ENCODE measurements at places on chromosomes 5 and 9.

DNA sequence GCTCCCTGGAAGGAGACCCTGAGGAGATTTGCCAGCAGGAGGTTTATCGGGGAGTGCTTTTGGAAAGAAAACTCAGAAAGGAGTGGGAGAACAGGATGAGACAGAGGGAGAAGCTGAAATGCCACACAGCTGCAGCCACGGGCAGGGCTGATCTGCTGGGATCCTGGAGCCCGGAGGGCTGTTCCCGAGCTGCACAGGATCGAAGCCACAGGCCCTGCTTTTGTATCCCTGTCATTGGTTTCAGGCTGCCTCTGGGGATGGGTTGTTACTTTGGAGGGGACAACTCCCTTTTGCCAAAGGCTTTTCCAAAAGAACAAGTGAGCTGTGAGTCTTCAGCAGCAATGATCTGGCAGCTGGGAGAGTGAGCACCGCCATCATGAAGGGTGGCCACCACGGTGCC, 152.5 kb upstream of the PTCH1 start:
- H3K36me3 ChIP-seq: no peaks in the 10 kb centered on the region
- DNase-seq: no peak
- no peak overlapping the region for H3K27ac ChIP-seq
- peaks cover 9% of the 10 kb centered on the region for H3K27me3 ChIP-seq
- no peak overlapping the region for H3K4me3 ChIP-seq
- H3K4me1 ChIP-seq: no peaks in the 10 kb centered on the region

DNA sequence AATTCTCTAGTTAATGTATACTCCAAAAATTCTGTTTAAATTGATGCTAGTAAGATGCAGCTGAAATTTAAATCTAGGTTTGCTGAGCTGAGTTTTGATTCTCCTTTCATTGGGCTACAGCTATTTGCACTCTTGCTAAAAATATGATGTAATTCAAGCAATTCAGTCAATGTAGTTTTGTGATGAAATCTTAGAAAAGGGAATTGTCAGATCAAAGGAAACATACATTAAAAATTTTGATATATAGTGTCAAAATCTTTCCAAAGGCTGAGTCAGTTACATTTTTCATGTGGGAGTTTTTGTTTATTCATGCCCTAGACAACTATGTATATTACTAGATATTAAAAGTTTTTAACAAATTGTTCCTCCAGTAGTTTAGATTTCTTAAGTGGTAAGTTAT, 334.9 kb upstream of the DAB2 start:
- DNase-seq: no peak
- peaks cover 1% of the 10 kb centered on the region for H3K27me3 ChIP-seq
- H3K4me3 ChIP-seq: no peak overlapping the region
- no peak overlapping the region for H3K27ac ChIP-seq
- no peaks in the 10 kb centered on the region for H3K4me1 ChIP-seq

DNA sequence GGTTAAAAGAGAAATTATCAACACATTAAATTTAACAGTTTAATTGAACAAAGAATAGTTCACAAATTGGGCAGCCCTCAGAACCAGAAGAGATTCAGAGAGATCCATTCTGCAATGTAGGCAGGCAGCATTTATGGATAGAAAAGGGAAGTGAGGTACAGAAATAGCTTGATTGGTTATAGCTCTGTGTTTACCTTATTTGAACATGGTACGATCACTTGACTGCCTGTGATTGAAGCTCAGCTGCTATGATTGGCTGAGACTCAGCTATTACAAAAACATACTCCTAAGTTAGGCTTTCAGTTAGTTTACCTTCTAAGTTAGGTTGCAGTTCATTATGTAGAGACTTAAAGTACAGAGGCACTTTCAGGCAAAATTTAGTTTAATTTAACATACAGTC, 7.3 kb downstream of the CNTRL start:
- no peak overlapping the region for H3K4me3 ChIP-seq
- H3K27me3 ChIP-seq: no peaks in the 10 kb centered on the region
- H3K4me1 ChIP-seq: peaks cover 16% of the 10 kb centered on the region
- H3K27ac ChIP-seq: no peak overlapping the region
- H3K36me3 ChIP-seq: peaks cover 31% of the 10 kb centered on the region
- no peak for DNase-seq

DNA sequence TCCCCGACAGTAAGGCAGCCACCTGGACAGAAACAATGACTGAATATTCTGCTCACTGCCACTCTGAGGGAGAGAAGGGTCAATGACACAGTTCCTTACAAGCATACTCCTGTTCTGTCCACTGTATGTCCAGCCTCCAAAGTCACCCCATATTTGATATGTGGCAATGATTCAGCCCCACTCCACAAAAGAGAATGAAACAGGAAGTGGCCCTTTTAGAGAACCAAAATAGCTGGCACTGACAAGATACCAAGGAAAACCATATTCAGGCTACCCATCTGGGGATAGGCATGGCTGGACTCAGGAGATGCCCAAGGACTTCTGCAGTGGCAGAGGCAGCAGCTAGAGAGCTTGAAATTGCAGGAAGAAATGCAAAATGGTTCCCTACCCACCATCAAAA, 12.8 kb upstream of the GFRA3 start:
- H3K4me1 ChIP-seq: peaks cover 4% of the 10 kb centered on the region
- DNase-seq: no peak
- no peaks in the 10 kb centered on the region for H3K36me3 ChIP-seq
- no peak overlapping the region for H3K4me3 ChIP-seq
- no peaks in the 10 kb centered on the region for H3K27me3 ChIP-seq

DNA sequence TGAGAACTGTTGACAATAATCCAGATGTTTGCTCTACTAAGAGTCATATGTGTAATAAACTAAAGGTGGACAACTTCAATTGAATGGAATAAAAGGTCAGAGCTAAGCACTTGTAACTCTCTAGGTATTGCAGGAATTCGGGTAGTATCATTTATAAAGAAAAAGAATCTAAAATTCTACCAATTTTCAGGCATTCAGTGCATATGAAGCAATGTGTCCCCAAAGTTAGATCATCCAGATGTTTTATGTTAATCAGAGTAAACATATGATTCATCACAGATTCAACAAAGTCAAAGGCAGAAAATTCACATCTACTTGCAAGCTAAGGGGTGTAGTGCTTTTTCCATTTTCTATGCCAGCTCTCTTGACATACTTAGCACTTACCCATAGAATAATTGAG, 477.1 kb downstream of the PDE4D start:
- peaks cover 4% of the 10 kb centered on the region for H3K27me3 ChIP-seq
- no peak for DNase-seq
- H3K36me3 ChIP-seq: no peaks in the 10 kb centered on the region

GRCh38 chr5:149745-150485, 41.4 kb upstream of the LRRC14B start:
- no peak overlapping the region for H3K4me3 ChIP-seq
- no peaks in the 10 kb centered on the region for H3K4me1 ChIP-seq
- H3K36me3 ChIP-seq: peaks cover 11% of the 10 kb centered on the region
- DNase-seq: no peak
- H3K27me3 ChIP-seq: peaks cover 7% of the 10 kb centered on the region

DNA sequence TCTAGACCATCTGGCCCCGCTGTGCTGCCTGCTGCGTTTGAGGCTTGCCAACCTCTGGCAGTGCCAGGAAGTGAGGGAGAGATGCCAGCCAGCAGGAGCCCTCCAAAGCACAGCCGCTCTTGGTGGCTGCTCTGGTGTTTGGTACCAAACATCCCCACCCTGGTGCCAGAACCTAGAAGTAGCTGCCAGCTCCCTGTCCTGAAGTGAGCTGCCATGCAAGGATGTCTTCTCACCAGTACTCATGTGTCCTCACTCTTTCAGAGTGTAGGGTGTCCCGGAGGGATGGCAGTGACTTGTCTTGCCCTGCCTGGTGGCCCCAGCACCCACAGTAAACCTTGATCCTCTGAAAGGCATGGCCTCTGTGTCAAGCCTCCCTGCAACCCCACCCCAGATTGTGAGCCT, 43.4 kb downstream of the AMBP start:
- H3K4me1 ChIP-seq: no peaks in the 10 kb centered on the region
- no peak overlapping the region for H3K4me3 ChIP-seq
- H3K27ac ChIP-seq: no peak overlapping the region
- peaks cover 7% of the 10 kb centered on the region for H3K36me3 ChIP-seq

DNA sequence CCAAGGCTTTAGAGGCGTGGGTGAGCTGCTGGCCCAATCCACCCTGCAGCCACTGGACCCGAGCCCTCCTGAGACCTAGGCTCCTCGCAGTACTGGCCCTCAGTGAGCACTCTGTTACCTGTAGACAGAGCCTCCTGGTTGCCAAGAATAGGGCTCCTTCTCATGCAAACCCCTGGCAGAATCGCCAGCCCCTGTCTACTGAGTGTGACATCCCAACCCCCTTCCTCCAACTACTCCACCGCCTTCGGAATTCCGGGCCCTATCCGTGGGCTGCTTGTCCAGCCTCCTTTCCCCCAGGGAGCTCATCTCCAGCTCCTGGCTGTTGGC, 23.8 kb upstream of the COL5A1 start:
- DNase-seq: no peak
- H3K4me1 ChIP-seq: peaks cover 4% of the 10 kb centered on the region
- H3K4me3 ChIP-seq: no peak overlapping the region
- no peak overlapping the region for H3K27ac ChIP-seq
- peaks cover 6% of the 10 kb centered on the region for H3K27me3 ChIP-seq
- no peaks in the 10 kb centered on the region for H3K36me3 ChIP-seq

- no peak overlapping the region for H3K4me3 ChIP-seq
- H3K4me1 ChIP-seq: no peaks in the 10 kb centered on the region
- DNase-seq: no peak
Measured at GRCh38 chr9:36698984-36699383, 126.3 kb downstream of the MELK start.

DNA sequence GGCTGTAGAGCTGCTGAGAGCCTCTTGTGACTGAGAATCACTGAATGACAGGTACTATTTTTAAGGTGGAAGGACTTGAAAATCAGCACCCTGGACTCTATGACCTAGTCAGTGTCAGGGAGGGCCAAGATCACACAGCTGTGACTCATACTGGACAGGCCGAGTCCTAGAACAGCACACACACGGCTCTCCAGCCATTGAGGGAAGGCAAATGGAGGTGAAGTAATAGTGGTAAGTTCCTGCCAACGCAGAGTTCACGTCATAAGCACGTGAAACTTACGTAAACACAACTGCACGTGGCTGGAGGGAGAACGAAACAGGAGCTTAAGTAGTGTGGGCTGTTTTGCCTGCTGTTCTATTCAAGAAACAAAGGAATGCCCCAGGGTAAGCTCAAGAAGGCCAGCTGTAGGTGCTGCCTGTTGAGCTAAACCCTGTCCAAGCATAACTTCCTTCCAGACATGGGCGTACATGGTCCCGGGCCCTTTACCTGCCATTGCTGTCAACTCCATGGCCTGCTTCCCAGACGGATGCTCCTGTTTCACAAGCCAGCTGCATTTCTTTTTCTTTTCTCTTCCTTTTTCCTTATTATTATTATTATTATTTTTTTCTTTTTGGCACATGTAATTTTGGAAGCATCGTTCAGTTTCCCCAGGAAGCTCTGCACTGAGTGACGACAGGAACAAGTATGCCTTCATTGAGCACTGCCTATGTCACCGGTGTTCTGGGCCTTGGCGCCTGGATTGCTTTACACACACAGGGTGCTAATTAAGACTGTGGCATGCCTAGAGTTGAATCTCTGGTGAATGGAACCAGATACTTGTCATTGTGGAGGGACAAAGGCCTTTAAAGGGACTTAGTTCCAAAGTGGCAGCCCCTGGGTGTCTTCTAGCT, 10.2 kb upstream of the LCP2 start:
- no peak for DNase-seq
- H3K27me3 ChIP-seq: peaks cover 12% of the 10 kb centered on the region
- H3K4me3 ChIP-seq: no peak overlapping the region
- no peak overlapping the region for H3K27ac ChIP-seq
- no peaks in the 10 kb centered on the region for H3K36me3 ChIP-seq
- peaks cover 18% of the 10 kb centered on the region for H3K4me1 ChIP-seq

GRCh38 chr9:14400658-14400995, 86.7 kb upstream of the NFIB start:
- H3K4me1 ChIP-seq: no peaks in the 10 kb centered on the region
- H3K27me3 ChIP-seq: peaks cover 4% of the 10 kb centered on the region
- H3K36me3 ChIP-seq: no peaks in the 10 kb centered on the region
- H3K27ac ChIP-seq: no peak overlapping the region
- DNase-seq: no peak
- H3K4me3 ChIP-seq: no peak overlapping the region

- H3K36me3 ChIP-seq: no peaks in the 10 kb centered on the region
- H3K27ac ChIP-seq: no peak overlapping the region
- no peak overlapping the region for H3K4me3 ChIP-seq
- H3K27me3 ChIP-seq: peaks cover 3% of the 10 kb centered on the region
Measured at GRCh38 chr5:40331616-40332015, 348.1 kb upstream of the PTGER4 start.

DNA sequence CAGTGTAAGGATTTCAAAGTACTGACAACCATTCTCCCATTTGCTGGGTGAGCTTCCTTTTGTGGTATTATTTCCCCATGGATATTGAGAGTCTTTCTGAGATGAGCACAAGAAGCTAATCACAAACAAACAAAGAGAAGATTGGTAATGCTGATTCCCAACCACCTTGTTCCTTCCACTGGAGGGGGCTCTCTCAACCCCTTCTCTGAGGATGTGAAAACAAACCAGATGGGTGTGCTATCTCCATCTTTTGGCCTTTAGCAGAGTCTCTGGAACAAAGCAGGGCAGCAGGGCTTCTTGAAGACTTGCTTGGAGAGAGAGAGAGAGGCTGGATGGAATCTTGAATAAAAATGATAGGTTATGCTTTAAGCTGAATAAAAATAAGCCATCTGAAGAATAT, 576.7 kb upstream of the ZNF462 start:
- no peaks in the 10 kb centered on the region for H3K36me3 ChIP-seq
- DNase-seq: no peak
- H3K27ac ChIP-seq: no peak overlapping the region
- H3K4me1 ChIP-seq: no peaks in the 10 kb centered on the region
- H3K4me3 ChIP-seq: no peak overlapping the region

GRCh38 chr9:34256104-34256503, 73.0 kb downstream of the KIF24 start:
- no peaks in the 10 kb centered on the region for H3K27me3 ChIP-seq
- peaks cover 2% of the 10 kb centered on the region for H3K36me3 ChIP-seq
- no peak overlapping the region for H3K27ac ChIP-seq

DNA sequence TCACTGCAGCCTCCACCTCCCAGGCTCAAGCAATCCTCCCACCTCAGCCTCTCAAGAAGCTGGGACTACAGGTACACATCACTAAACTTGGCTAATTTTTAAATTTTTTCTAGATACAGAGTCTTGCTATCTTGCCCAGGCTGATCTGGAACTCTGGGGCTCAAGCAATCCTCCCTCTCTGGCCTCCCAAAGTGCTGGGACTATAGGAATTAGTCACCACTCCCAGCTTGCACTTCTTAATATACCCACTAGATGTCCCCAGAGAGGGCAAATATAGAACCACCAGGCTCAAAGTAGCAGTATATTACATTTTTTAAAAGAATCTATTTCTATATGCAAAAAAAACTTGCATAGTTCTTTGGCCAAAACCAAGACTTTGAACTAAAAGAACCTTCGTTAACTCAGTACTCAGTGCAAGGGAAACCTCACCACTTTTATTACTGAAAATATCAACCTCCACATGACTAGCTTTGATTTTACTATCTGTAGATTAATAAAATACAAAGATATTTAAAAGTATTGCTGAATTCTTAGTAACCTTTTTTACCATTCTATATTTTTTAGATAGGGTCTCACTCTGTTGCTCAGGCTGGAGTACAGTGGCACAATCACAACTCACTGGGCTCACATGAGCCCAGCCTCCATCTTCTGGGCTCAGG, 25.8 kb upstream of the HSD17B3 start:
- DNase-seq: peak; percentile 52
- no peak overlapping the region for H3K27ac ChIP-seq
- no peaks in the 10 kb centered on the region for H3K4me1 ChIP-seq
- H3K4me3 ChIP-seq: no peak overlapping the region
- no peaks in the 10 kb centered on the region for H3K27me3 ChIP-seq
